ENCODE measurements at places on chromosomes 1 and 21.

- DNase-seq = no peak
Observed at GRCh38 chr1:164765992-164766720, 207.2 kb downstream of the PBX1 start.

- DNase-seq = no peak
Observed at GRCh38 chr21:25094695-25095094, 512.6 kb downstream of the MRPL39 start.

DNA sequence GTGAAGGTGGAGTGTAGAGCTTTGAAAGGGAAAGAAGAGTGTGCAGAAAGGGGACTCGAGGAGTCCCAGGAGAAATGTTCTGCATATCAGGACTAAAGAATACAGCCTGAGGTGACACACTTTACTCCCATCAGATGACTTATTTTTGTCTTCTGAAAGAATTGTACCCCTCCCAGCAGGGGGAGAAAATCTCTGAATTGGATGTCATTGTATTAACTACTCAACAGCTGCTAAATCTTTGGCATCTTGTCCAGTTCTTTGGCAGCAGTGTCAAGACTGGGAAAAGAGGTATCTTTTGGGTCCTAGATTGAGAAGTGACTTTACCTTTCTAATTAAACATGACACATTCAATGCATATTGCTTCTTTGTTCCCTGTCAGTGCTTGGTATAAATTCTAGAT is 18.9 kb downstream of the UBE4B start:
- no peak for DNase-seq

- DNase-seq = no peak
Observed at GRCh38 chr1:10795276-10796021, 997 bp downstream of the CASZ1 start.

GRCh38 chr1:33142483-33143064 is 39.3 kb downstream of the TRIM62 start:
- no peak for DNase-seq

GRCh38 chr1:12629511-12629956 is 11.5 kb upstream of the DHRS3 start:
- DNase-seq = no peak

GRCh38 chr1:111904478-111905218 is 84.8 kb downstream of the KCND3 start:
- peak; percentile 54 for DNase-seq

DNA sequence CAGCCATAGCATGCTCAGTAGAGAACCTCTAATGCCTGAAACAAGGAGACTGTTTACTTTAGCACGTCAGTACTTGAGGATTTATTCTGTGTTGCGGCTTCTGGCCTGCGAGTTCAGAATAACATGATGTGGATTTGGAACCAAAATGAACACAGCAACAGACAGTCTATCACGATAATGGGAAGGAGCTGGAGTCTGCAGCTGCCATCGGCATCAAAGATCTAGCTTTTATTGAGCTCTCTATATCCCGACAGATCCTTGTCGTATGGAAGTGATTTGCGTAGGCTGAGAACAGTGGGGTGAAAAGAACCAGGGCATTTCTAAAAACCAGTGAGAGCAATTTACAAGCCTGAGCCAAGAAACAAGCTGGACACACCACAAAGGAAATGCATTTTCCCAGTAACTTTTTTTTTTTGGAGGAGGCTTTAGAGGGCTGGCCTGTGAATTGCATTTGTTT is 294.2 kb downstream of the KIF26B start:
- no peak for DNase-seq
